ENCODE measurements at places on chromosomes 3 and 15.

DNA sequence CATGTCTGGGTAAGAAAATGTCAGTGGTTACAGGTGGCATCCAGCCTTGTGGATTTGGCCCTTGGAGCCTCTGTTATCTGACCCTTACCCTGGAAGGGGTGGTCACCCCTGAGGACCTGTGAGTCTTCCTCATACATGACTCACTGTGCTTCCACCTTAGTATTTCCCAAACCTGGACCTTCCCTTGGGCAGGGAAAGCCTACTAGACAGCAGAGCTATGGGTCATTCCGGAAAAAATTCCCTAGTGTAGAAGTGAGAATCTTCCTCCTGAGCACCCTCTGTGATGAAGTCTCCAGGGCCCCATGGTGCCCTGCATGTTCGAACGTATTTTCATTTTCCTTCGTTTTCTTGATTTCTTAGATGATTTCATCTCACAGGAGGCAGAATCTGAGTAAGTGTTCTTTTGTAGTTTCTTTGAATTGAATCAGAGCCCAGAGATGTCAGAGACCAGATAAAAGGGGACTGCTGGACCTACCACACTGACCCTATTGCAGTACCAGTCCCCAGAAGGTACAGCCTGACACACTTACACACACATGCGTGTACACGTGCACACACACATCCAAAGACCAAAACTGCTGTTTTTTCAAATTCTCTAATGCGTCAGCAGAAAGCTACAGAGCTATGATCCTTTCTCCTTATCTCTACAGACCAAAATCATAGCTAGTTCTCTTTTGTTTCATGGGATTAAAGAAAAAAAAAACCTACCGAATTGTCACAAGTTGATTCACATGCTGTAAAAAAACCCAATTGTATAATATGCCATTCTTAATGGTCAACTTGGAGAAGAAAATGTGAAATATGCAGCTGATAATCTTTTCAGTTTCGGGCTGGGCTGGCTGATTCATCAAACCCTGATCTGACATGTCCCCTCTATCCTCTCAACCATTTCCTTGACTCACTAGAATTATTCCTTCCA is 50.5 kb upstream of the ARHGEF3 start:
- no peak for DNase-seq

DNA sequence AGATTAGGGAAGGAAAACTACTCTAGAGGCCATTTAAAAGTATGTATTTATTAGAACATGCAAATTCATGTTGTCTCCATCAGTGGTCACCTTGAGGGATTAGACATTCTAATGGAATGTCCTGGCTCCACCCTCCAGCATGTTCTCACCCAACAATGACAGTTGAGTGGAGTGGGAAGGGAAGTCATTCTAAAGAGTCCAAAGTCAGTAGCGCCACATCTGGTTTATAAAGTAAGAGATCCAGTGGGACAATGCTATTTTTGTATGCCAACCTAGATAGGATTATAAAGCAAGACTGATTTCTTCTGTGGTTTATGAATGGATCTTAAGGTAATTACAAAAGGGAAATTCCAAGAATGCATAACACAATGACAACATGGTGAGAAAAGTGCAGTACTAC is 33.3 kb downstream of the SLC24A1 start:
- DNase-seq, result no peak

GRCh38 chr3:165459924-165460835 is 264.0 kb upstream of the SLITRK3 start:
- no peak for DNase-seq

- DNase-seq, result no peak
Measured at GRCh38 chr15:85089929-85090597, 108.4 kb downstream of the PDE8A start.

DNA sequence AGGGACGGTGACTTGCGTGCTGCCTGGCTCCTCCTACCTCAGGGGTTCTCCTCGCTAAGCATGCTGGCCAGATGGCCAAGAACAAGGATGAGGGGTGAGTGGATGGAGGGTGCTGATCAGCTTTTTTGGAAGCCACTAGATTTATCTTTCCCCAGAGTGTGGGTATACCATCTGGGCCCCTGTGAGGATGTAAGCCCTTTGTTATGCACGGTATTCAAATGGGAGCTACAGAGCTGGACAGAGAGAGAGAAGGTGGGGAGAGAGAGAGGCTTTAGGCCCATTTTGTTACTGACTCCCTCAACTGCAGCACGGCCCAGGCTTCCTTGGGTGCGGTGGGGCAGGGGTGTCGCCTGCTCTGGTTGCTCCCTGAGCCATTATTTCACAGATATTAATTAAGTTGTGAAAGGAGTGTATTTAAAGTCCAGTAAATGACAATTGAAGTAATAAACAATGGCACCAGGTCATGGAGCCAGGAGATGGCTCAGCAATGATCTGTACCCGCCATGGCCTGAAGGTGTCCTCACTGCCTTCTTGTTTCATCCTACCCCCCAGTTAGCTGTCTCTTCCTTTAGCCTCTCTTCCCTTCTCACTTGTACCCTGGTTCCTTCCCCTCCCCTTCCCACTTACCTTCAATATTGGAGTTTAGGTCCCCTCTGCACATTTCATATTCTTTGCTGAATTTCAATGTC is 158.0 kb downstream of the CLSTN2 start:
- peak; percentile 71 for DNase-seq
